SJCRH30 (cell line): ENCODE measurements at places on chromosomes 5 and 9. TPM values are rescaled to one million over a fixed set of nuclear protein-coding genes. Genes with fewer than 3 reads are reported as not detected.
A peak's percentile ranks its signal among the peaks of the same experiment; 100 is the strongest.

URM1 gene
- total RNA-seq, result 74.2 and 77.5 TPM in 2 replicates

- DNase-seq, result no peak
Measured at GRCh38 chr9:89621031-89621430, 16.2 kb downstream of the GADD45G start.

DNA sequence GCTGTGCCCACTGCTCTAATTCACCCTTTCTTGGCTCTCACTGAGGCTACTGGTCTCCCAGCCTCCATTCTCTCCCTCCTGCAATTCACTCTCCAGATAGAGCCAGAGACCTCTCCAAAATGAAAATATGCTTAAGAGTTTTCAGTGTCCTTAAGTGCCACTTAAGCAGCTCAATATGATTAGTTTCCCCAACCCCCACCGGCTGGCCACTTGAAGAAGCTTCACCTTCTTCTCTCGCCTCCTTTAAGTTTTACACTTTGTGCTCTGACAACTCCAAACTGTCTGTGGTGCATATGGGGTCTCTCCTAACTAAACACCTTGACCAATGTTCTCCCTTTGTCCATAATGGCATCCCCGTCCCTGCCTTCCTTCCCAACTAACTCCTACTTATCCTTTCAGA, 53.4 kb downstream of the CDK5RAP2 start:
- no peak for DNase-seq

DNA sequence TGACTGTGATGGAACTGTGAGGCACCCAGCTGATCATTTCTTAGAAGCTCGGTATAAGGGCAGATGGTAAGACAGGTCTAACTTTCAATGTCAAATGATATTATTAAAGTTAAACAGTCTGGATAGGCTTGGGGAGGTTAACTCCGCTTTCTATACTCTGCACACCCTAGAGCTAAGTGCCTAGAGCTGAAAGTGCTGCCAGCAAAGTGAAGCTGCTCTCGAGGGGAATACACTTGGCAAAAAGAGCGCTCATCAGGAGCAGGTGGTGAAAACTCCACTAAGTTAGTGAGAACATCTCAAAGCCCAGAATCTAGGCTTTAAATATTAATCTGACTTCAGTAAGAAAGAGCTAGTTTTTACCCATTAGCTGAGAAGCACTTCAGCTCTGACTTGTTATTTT, 349.6 kb upstream of the SLC30A5 start:
- DNase-seq, result no peak

- DNase-seq, result no peak
Measured at GRCh38 chr5:130035388-130035787, 131.1 kb downstream of the CHSY3 start.

TAF11L7 gene
- not detected in 2 replicates for total RNA-seq

BAAT gene
- 0.10 TPM in 2 replicates for total RNA-seq

OBP2B gene
- not detected in 2 replicates for total RNA-seq

GRCh38 chr5:63220244-63220643, 641.6 kb downstream of the LRRC70 start:
- no peak for DNase-seq

DNA sequence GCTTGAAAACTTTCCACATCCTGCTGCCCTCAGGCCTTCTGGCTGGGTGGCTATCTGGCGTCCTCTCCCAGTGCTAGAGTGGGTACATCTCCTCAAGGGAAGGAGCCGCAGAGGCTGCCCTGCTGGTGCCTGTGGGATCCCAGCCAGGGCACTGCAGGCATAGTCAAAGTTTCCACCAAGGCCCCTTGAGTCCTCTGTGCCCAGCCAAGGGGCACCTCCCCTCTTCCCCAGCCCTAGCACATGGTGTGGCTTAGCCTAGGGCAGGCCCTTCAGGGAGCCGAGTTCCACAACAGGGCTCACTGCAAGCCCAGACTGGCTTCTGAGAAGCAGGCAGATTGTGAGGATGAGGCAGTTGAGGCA, 103.2 kb downstream of the RGS3 start:
- DNase-seq, result no peak

PCDHAC1 gene
- total RNA-seq, result not detected in 2 replicates

S100Z gene
- not detected in 2 replicates for total RNA-seq

DNA sequence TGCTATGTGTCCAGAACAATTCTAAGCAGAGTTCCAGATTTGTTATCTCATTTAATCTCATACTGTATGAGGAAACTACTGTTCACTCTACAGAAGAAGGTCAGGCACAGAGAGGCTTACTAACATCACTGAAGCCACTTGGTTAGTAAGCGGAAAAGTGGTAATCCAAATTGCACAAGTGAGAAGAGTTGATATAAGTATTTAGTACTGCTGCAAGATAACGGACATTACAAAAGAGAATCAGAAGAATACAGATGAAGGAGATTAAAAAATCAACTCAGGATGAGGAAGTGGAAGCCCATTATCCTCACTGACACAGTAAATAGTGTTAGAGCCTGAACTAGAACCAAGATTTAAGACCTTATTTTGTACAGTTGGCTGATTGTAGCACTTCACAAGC, 22.3 kb upstream of the TLR4 start:
- DNase-seq, result no peak

GRCh38 chr5:170738840-170739239, 44.7 kb upstream of the GABRP start:
- no peak for DNase-seq

DNA sequence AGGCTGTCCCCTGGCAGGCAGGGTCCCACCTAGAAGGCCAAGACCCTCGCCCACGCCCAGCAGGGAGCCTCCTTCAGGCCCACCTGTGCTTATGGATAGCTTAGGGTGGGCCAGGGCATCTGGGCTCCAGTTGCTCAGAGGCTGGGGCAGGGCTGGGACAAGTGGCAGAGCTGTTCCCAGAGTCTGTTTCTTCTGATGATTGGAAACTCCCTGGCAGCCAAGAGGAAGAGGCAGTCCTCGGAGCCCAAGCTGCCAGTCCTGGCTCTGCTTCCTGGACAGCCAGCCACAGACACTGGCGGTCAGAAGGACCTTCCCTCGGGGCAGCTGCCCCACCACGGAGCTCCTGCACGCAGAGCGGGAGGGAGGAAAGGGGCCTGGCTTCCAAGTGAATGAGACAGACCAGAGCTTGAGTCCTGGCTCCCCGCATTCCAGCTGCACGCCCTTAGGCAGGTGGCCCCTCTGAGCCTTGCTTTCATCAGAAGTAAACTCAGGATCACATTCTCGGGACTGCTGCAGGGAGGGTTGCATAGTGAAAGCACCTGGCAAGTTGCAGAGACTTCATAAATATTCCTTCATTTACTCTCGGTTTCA, 37.9 kb upstream of the GABRP start:
- DNase-seq, result peak; percentile 75

DNA sequence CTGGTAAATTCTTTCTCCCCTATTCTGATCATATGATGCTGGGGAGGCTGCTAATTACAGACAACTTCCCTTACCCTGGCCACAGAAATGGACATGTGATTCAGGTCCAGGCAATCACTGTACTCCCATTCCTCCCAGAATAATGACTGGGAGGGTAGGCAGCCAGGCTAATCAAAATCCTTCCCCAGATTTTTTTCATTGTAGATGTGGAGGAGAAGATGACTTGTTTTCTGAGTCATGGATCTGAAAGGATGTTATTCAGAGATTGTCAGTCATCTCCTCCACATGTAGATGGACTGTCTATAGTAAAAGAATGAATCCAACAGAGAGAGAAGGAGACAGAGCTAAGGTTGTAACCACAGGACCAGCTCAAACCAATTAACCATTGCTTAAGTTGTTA, 123.9 kb upstream of the PUM3 start:
- no peak for DNase-seq

ALDH1B1 gene
- 80.3 and 80.8 TPM in 2 replicates for total RNA-seq

DNA sequence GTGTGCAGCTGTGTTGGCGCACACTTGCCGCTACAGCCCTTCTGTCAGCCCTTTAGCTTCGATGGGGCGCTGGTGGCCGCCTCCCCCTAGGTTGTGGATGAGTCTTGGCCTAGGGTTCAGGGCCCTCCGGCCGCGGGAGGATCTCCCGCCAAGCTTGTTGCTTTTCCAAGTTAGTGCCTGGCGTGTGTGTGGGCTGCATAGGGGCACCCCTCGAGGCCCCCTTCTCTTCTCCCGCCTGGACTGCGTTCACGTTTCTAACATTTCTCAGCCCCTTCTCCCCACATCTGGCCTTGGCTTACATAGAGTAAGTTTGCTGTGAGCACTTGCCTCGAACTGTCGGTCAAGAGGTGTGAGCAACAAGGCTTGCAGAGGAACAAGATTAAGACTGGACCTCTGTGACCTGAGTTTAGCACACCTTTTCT, 413 bp upstream of the OXCT1 start:
- DNase-seq, result no peak

DNA sequence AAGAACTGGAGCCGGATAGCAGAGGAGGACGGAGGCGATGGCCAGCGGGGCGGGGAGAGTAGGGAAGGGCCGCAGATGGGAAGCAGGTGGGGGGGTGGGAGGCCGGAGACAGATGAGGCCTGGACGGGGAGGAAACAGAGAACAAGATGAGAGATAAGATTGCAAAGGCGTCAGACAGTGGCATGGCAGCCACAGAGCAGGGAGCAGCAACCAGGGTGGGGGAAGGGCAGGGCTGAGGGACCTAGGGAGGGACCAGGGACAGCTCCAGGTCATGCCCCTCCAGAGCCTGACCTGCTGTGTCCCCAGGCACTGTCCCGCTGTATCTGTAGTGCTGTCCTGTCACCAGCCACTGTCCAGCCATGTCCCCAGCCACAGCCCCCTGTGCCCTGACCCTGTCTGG, 49.6 kb upstream of the LMX1B start:
- DNase-seq, result no peak

DNA sequence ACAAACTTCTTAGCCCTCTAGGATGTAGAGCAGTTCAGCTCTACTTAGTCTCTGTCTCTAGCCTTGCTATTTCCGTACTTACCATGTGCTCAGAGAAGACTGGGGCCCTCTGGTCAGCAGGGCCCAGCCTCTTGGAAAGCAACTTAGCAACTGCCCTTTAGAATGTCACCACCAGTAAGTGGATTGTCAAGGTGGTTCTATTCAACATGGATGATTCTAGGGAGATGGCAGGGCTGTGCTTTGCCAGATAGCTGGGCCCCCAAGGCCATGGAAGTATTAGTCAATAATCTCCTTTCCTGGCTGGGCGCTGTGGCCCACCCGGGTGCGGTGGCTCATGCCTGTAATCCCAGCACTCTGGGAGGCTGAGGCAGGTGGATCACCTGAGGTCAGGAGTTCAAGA, 177.6 kb upstream of the MVB12B start:
- no peak for DNase-seq

GRCh38 chr5:85590764-85591163, 1027.0 kb upstream of the COX7C start:
- DNase-seq, result no peak

TMEM174 gene
- not detected in 2 replicates for total RNA-seq
